ENCODE measurements at places on chromosomes 1 and 21.

- DNase-seq = no peak
These were observed 11.2 kb upstream of the GUCA2B start for GRCh38 chr1:42141978-42142377.

- peak; percentile 35 for DNase-seq
These were observed 246.5 kb upstream of the USP25 start for GRCh38 chr21:15483138-15483780.

GRCh38 chr1:30414086-30414850, 309.1 kb downstream of the MATN1 start:
- DNase-seq = no peak

- DNase-seq = no peak
These were observed 198.4 kb upstream of the PTGFR start for GRCh38 chr1:78292361-78292760.

DNA sequence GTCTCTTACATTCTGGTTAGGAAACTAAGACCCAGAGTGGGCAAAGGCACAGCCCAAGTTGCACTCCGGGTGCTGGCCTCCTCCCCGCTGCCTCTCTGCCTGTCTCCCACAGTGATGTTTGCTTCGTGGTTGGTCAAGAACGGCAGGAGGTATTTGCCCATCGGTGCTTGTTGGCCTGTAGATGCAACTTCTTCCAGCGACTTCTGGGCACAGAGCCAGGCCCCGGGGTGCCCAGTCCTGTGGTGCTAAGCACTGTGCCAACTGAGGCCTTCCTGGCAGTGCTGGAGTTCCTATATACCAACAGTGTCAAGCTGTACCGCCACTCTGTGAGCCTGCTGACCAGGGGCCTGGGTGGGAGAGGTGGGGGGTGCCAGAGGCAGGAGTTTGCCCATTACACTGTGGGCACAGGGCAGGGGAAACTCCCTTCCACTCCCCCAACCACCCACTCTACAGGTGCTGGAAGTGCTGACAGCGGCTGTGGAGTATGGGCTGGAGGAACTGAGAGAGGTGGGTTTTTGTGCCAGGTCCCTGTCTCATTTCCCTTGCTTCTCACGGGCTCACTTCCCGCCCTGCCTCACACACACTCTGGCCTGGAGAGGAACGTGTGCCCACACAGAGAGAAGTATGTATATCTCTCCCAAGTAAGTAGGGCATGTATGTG, 1.9 kb downstream of the BTBD19 start:
- DNase-seq = no peak

- no peak for DNase-seq
These were observed 97.7 kb downstream of the AJAP1 start for GRCh38 chr1:4752059-4752458.

- no peak for DNase-seq
These were observed 38.2 kb upstream of the USH2A start for GRCh38 chr1:216461466-216461865.

GRCh38 chr1:96703186-96703585, 18.4 kb upstream of the PTBP2 start:
- no peak for DNase-seq

DNA sequence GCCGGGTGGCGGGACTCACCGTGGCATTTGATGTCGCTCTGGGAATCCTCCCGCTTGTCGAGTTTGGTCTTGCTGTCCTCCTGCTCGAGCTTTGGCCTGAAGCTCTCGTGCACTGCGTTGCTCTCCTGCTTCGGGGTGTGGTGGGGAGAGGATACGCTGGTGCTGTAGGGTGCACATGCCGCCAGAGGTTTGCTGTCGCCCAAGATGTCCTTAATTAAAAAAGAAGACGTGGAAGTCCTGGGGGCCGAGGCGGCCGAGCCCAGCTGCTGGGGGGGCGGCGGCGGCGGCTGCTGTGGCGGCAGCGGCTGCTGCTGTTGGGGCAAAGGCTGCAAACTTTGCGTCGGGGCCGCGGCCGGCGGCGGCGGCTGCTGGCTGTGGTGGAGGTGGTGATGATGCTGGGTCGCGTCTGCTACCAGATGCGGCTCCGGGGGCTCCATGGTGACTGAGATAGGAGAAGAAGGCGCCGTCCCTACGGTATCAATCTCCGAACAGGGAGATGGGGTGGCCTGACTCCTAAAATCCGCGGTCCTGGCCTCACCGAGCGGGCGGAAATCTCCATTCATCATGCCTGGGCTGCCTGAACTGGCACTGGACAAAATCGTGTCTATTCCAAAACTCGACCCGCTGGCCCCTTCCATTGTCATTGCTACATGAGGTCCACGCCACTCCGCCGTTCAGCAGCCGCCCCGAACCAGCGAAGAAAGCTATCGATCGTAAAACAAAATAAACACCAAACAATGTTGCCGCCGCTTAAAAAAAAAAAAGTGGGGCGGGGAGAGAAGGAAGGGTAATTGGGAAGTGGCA, at the start of gene BARHL2:
Gene BARHL2 (minus strand): TSS at position 751 of the 804 bp plus-strand sequence. CDS start 107 bp downstream, at position 644.
- no peak for DNase-seq

Measured in NCI-H2171 treated with DMSO at 0.1 percent for 48 hours (cell line).